ENCODE measurements at places on chromosomes 12 and 14. TPM values are rescaled to one million over a fixed set of nuclear protein-coding genes. Genes with fewer than 3 reads are reported as not detected.

DNA sequence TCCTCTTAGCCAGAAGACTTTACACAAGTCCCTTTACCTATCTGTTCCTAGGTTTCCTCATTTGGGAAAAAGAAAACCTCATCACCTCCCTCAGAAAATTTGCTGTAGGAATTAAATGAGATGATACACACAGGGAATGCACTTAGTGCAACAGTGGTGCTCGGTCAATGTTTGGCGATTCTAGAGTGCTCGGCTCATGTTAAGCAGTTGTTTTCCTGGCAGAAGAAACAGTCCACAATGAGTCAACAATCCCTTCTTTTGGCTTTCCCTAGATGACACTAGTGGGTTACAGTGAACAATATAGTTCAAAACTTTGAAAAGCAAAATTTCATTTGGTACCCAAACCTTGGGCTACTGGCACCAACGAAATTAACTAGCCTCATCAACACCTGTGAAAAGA lies 3.9 kb upstream of the TMEM233 start:
- no peaks in the 10 kb centered on the region for H3K36me3 ChIP-seq
- no peak overlapping the region for H3K27ac ChIP-seq
- peaks cover 24% of the 10 kb centered on the region for H3K27me3 ChIP-seq
- peaks cover 8% of the 10 kb centered on the region for H3K4me1 ChIP-seq

- no peak overlapping the region for H3K4me3 ChIP-seq
- no peaks in the 10 kb centered on the region for H3K36me3 ChIP-seq
- no peak for DNase-seq
- H3K4me1 ChIP-seq, result peaks cover 20% of the 10 kb centered on the region
Observed at GRCh38 chr14:51484485-51484884, 167.2 kb upstream of the FRMD6 start.

GRCh38 chr12:12718381-12718759 lies 1.2 kb downstream of the CDKN1B start:
- H3K27me3 ChIP-seq, result no peaks in the 10 kb centered on the region
- H3K27ac ChIP-seq, result peak overlapping the region; percentile 100
- peaks cover 5% of the 10 kb centered on the region for H3K36me3 ChIP-seq
- H3K4me1 ChIP-seq, result peaks cover 77% of the 10 kb centered on the region
- H3K4me3 ChIP-seq, result peak overlapping the region; percentile 64

Gene NPFF
- total RNA-seq, result not detected

Gene MYH6
- not detected for total RNA-seq

DNA sequence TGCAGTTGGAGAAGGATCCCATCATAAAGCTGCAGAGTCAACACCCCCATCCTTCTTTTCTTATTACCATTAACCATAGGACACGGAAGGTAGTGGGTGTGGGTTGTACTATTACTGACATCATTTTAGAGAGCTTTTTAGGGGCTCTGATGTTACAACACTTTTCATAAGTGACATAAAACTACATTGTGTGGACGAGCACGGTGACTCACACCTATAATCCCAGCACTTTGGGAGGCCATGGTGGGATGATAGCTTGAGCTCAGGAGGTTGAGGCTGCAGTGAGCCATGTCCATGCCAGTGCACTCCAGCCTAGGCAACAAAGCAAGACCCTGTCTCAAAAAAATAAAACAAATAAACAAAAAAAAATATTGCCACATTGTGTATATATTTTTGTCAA lies 167.1 kb downstream of the DUSP6 start:
- H3K36me3 ChIP-seq, result no peaks in the 10 kb centered on the region
- H3K27ac ChIP-seq, result no peak overlapping the region
- no peak for DNase-seq
- H3K4me3 ChIP-seq, result no peak overlapping the region
- no peaks in the 10 kb centered on the region for H3K27me3 ChIP-seq

Gene CPM
- total RNA-seq, result 67.5 TPM

GRCh38 chr12:75525263-75525662 lies 13.9 kb upstream of the KRR1 start:
- no peak for DNase-seq
- no peaks in the 10 kb centered on the region for H3K36me3 ChIP-seq
- no peak overlapping the region for H3K27ac ChIP-seq
- H3K27me3 ChIP-seq, result no peaks in the 10 kb centered on the region
- H3K4me3 ChIP-seq, result no peak overlapping the region

DNA sequence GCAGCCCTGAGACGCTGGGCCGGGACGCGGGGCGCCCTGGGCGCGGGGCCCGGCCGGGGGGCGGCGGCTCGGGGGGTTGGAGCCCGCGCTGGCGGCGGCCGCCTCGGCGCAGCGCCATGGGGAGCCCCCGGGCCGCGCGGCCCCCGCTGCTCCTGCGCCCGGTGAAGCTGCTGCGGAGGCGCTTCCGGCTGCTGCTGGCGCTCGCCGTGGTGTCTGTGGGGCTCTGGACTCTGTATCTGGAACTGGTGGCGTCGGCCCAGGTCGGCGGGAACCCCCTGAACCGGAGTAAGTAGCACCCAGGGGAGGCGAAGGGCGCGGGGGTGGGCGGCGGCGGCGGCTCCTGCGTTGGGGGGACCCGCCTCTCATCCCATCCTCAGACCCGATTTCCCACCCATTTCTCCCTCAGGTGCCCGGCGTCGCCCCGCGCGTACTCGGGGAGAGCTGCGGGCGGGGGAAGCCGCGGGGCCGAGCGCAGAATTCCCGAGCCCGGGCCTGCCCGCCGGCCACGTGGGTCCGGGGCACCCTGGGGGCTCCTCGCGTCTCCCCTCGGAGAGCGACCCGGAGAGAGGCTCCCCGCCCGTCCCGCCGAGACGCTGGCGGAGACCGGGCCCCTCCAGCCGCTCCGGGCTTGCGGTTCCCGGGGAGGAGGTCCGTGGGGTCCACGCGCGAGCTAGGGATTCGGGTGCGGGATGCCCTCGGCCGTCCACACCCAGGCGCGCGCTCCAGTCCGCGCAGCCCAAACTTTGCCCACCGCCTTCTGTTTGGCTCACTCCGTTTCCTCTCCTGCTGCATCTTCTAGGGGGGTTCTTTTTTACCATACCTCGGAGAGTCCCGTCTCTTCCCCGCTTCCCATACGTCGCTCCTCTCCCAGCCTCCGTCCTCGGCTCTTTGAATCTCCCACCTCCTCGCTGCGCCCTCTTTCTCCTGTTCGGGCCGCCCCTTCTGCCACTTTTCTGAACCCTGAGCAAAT lies 807 bp downstream of the B4GALNT3 start:
- peak overlapping the region; percentile 58 for H3K27ac ChIP-seq
- H3K27me3 ChIP-seq, result peaks cover 8% of the 10 kb centered on the region
- no peaks in the 10 kb centered on the region for H3K36me3 ChIP-seq
- peaks cover 28% of the 10 kb centered on the region for H3K4me1 ChIP-seq

Gene AQP2
- not detected for total RNA-seq

GRCh38 chr12:108846290-108846701 lies 11.1 kb downstream of the SSH1 start:
- H3K36me3 ChIP-seq, result peaks cover 15% of the 10 kb centered on the region
- no peak overlapping the region for H3K27ac ChIP-seq
- no peak overlapping the region for H3K4me3 ChIP-seq
- no peak for DNase-seq
- peaks cover 32% of the 10 kb centered on the region for H3K4me1 ChIP-seq

All from suprapubic skin (tissue), 4 donors.